ENCODE measurements at places on chromosomes 7 and 10.

DNA sequence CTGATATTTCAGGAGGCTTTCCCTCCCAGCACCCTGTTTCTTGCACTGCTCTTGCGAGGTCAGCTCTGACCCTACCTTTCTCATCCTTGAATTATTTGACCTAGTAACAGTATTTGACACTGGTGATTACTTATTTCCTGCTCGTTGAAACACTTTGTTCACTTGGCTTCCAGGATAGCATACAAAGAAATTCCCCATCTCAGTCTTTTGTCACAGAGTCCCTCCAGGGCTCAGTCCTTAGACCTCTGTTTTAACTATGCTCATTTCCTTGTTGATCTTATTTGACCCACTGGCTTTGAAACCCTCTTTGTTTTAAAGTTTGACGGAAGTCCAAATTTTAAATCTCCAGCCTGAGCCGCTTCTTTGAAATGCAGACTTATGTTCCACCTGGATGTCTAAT is 29.9 kb downstream of the BMPR1A start:
- DNase-seq: no peak

DNA sequence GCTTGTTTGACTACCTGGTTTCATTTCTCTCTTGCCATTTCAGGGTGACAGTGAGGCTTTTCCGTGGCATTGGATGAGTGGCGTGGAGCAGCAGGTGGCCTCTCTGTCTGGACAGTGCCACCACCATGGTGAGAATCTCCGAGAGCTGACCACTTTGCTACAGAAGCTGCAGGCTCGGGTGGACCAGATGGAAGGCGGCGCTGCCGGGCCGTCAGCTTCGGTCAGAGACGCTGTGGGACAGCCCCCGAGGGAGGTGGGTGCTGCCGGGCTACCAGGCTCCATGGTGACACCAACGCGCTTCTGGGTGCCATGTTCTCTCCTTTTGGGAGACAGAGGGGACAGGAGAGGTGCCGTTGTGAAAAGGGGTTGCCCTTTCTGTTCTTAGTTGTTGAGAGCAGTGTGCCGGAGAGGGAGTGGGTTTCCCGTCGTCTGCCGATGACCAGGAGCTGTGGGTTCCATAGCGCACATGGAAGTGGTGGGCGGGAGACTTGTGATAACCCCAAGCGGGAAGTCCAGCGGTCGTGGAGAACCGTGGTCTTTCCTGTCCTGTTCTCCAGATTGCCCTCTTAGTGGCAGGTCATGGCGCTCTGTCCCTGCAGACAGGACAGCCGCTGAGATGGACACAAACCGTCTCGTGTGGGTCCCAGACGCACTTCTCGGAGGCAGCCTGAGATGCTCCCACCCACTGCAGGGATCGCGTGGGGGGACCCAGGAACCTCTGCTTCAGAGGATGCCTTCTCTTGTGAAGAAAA is 21.3 kb downstream of the SUN1 start:
- DNase-seq: no peak

- DNase-seq: no peak
These were observed 74.6 kb upstream of the CC2D2B start for GRCh38 chr10:95833042-95833610.

GRCh38 chr10:6124666-6125065 is 35.8 kb downstream of the RBM17 start:
- DNase-seq: no peak

- DNase-seq: peak; percentile 50
These were observed 125.3 kb downstream of the DYNC1I1 start for GRCh38 chr7:95897557-95898251.
